ENCODE measurements at places on chromosomes 6 and 20.
A peak's percentile ranks its signal among the peaks of the same experiment; 100 is the strongest.

DNA sequence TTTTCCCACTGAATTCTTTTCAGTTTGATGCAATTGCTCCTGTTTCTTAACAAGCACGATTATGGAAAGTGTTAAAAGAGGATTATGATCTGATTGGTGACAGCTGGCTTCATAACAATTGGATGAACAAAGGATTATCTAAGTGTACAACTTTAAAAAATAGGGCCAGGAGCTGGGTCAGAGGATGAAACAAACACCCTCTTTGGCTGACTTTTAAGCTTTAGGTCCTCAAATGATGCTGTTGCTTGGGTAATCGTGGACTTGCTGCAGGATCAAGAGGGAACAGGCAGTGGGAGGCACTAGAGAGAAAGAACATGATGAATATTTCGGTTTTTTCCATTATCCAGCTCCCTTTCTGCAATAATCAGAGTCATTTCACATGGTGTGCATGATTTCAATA is 35.5 kb upstream of the TMX4 start:
- no peak for DNase-seq

- no peak for DNase-seq
Measured at GRCh38 chr6:167112421-167112820, 10.5 kb upstream of the CCR6 start.

GRCh38 chr6:111829998-111830397 is 43.3 kb downstream of the FYN start:
- no peak for DNase-seq

DNA sequence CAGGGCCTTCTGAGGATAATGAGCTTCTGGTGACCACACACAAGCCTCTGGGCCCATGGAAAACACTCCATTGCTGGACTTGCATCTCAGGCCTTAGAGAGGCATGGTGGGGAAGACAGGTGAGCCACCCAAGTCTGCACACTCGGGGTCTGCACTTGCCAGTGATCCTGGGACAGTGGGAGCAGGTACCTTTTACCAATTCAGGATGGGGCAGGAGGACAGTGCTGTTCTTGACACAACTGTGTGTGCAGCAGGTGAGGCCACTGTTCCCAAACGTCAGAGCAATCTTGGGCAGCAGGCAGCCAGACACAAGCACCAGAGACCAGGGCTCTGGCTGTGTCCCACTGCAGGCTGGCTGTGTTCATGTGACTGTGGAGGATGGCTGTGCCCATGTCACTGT is 221.3 kb downstream of the ERMARD start:
- no peak for DNase-seq

DNA sequence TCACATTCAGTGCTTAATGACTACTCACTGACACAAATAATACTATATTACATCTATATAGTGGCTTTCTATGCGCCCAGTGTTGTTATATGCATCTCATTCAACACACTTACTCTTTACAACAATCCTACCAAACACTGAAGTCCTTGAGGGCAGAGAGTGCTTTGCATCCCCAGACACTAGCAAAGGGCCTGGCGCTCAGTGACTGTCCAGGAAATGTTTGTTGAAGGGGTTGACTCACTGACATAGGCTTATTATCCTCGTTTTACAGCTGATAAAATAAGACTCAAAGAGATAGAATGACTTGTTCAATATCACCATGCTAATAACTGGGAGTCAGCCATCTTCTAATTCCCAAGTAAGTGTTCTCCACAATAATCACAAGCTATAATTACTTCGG is 163.3 kb downstream of the ARHGAP18 start:
- DNase-seq = no peak

DNA sequence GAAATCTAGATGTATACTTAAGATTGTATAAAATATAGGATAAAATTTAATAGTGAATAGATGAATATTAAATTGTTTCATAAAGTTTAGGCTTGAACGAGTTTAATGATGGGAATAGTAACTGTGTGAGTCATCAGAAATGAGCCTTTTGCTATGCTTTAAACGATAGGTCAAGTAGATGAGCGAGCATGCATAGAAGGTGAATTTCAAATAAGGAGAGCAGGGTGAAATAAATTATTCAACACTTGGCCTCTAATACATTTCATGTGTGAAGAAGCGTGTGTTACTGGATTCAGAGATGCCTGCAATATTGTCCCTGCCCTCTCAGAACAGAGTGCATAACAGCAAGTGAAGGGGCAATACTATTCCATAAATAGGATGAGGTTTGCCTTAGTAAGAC is 74.4 kb upstream of the EYA4 start:
- no peak for DNase-seq

DNA sequence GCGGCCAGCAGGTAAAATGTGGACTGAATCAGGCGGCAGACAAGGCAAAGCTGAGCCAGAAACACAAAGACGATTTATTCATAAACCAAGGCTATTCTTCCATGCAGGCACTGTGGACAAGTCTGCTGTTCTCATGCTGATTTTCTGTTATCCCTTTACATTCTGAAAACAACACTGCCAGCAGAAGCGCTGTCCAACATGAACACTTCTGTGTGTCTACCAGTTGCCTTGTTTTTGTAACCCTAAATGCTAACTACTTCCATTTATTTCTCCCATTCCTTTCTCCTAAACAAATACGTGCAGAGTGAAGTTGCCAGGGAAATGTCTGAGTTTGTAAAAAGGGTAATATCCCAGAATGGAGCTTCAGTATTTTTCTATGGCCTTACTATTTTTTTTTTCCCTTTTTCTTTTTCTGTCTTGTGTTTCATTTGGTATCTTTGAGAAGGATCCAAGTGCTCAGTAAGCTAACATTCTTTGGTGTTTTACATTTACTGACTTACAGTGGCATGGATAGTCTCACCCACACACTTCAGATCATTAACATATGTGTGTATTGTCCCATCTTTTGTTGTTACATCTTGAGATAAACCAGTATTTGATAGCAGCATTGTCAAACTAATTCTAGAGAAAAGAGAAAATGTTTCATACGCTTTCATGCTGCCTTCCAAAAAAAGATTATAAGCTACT is 1308.9 kb upstream of the MAP3K7 start:
- DNase-seq = no peak

GRCh38 chr20:43570496-43570895 is 11.7 kb downstream of the SGK2 start:
- DNase-seq = no peak

DNA sequence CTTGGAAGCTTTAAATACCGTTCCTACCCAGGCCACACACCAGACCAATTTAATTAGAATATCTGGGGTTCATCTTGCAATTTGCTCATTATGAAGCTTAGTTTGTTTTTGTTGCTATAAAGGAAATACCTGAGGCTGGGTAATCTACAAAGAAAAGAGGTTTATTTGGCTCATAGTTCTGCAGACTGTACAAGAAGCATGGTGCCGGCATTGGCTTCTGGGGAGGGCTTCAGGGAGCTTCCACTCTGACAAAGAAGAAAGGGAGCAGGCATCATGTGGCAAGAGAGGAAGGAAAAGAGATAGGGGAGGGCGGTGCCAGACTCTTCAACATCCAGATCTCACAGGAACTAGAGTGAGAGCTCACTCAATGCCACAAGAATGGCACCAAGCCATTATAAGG is 73.6 kb downstream of the RNF182 start:
- DNase-seq = no peak

DNA sequence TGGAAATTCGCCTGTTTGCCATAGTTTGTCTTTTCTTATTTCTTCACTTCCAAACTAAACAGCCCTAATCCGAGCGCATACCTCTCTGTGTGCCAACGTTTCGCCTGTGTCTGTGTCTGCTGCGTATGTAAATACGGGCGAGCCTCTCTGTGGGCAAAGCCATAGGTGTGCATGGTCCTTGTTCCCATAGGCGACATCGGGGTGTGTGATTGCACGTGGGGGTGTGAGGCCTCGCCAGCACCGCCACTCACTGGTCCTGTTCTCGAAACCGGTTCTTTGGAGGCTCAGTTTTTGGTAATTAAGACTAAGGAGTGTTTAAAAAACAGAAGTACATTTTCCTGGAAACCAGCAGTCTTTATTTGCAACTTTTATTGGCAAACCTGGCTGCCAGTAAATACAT is 6.0 kb upstream of the FOXC1 start:
- no peak for DNase-seq

DNA sequence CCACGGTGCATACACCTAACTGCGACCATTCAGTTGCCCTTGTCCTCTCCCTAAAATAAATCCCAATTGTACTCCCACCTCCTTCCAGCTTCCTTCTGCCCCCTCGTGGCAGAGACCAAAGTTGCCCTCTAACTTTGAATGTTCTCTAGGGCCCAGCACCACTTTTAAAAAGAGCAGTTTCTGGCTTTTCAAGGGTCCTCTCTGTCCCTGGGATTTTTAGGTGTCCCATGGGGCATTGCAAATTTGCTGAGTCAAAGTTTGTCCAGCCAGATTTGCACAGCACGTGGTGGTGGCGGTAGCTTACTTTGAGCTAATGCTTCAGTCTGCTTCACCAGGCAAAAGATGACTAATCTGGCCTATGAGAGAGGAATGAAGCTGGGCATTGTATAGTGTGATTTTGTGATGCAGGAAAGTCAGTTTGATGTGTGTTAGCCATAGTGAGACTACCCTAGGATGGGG is 100.2 kb downstream of the PERP start:
- no peak for DNase-seq

DNA sequence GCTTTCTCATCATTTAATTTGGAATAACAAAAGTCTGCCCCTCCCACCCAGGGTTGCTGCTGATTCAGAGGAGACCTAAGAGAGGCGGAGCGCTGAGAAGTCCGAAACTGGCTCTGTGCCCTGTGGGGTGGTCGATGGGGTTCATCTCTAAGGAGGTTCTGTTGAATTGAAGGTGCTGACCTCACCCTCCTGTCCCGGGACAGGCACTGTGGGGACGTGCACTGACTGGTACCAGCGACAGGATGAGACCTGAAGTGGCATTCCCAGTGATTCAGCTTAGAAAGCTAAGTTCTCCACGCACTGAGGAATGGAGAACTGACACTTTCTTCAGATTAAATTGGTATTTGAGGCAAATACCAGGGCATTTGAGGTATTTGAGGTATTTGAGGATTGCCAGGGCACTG is 1.3 kb downstream of the GUCA1B start:
- no peak for DNase-seq

GRCh38 chr6:131125431-131125830 is 9.8 kb upstream of the AKAP7 start:
- no peak for DNase-seq

DNA sequence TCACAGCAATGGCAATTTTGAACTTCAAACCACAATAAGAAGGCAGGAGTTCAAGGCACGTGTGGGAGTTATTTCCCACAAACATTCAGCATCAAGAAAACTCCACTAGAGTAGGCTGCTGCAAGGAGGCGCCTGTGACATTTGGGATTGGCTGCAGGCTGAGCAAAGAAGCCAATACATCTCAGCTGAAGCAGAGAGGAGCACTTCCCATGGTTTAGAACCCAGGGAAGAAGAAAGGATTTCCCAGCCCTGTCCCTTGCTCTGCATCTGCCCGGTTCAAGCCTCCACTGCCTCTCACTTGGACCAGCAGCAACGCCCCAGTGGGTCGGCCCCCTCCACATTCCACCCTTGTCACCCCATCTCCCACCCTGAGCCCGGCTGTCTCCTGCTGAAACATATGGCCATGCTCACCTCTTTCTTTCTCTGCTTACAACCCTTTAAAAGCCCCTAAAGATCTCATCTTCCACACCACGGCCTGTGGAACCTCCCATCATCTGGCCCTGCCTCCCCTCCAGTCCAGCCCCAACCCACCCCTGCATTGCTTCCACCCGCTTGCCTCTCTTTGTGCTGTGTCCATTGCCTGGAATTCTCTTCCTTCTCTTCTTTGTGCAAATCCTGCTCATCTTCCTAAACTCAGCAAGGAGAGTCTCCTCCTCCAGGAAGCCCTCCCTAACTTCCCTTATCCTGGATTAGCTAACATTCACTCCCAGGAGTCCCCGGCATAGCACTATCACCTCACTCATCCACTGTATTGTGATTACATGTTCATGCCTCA is 128.3 kb downstream of the ANKRD60 start:
- DNase-seq = no peak

DNA sequence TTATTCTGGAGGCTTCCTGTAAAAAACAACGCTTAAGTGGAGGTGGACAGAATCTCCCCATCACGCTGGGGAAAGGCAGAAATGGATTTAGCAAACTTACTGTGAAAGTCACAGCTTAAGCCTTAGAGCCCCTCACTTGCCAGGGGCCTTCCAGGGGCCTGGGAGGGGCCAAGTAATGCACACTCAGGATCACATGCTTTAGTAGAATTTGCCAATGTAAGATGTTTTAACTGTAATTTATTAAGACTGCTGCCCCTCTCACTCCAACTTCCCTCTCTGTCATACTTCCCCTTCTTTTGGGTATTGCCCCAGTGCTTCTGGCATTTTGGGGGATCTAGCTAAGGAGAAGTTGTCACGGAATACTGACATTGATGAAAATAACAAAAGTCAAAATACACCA is 12.6 kb upstream of the ADA start:
- peak; percentile 37 for DNase-seq

- DNase-seq = no peak
Measured at GRCh38 chr6:147222160-147222838, 18.1 kb downstream of the STXBP5 start.

DNA sequence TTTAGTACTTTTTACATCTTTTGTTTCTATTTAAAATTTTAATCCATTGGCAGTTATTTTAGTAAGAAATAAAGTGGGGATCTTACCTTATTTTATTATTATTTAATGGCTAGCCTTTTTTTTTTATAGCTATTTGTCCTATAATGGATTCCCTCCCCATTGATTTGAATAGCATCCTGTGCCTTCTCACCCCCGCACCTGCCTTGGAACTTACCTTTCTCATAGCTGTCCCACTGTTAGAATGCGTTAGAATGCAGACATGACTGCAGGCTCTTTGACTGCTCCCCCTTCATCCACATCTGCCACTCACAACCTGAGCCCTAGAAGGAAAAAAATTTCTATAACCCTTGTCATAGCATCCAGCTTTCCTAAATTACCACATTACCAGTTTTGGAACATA is 9.1 kb downstream of the PKIB start:
- no peak for DNase-seq

DNA sequence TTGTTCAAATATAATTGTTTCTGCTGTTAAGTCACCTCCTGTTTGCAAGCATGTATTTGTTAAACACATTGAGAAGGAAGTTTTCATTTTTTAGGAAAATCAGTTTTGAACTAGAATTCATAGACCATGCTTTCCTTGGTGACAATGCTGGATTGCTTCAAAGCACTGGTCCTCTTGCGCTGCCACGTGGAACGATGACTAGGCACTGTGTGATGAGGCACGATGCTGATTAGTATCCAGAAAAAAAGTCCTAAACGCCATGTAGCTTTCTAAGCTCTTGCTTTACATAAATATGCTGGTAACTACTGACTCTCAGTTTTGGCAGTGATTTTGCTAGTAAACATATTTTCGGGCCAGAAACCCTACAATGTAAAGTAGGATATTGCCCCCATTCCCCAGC is 11.1 kb upstream of the EXOC2 start:
- DNase-seq = no peak

GRCh38 chr6:148854992-148855391 is 108.2 kb downstream of the UST start:
- no peak for DNase-seq

GRCh38 chr6:155782320-155782731 is 326.7 kb upstream of the NOX3 start:
- DNase-seq = peak; percentile 63
